ENCODE measurements at places on chromosomes 5 and 9.

DNA sequence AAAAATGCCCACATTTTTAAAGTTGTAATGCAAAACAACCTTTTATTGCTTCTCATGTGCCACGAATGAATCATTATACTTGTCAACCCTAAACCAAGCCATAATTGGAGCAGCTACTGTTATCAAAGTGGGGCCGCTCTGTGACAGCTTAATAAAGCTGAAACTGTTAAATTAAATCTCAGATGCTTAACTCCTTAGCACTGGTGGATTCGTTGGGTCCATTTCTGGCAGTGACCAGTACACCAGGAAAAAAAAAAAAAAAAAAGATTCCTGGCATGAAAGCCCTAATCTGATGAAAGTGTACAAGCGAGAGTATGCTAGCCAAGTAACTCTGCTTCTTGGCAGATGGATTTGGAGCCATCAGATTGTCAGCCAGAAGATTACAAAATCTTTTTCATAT, 164.8 kb downstream of the ZSWIM6 start:
- DNase-seq, result no peak

- DNase-seq, result no peak
Observed at GRCh38 chr9:8106362-8106761, 306.8 kb upstream of the DMAC1 start.

- no peak for DNase-seq
Observed at GRCh38 chr9:108158236-108158995, 668.8 kb upstream of the KLF4 start.

GRCh38 chr5:157971571-157972216, 112.7 kb upstream of the CLINT1 start:
- no peak for DNase-seq

GRCh38 chr5:170034231-170034630, 53.9 kb upstream of the INSYN2B start:
- no peak for DNase-seq

DNA sequence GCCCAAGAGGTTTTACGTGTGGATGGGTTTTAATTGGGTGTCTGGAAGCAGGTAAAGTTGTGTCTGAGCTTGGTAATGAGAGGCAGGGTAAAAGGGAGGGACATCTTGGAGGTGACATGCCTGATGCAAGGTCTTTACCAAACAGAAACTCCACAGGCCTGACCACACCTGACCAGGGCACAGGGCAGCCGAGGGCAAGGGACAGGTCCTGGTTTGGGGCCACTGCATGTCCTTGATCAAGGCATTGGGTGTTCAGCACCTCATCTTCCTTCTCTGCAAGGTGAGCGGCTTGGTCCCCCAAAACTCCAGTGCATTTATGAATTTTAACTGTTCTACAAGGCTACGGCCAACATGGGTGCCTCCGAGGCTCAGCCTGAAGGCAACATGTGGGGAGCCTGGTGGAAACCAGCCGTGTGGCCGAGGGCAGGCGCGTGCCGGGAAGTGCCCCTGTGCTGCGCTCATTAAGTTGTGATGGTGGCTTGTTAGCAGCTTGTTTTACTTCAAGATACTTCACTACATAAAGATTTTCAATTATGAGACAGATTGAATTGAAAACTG, 30.7 kb upstream of the LPCAT1 start:
- no peak for DNase-seq

DNA sequence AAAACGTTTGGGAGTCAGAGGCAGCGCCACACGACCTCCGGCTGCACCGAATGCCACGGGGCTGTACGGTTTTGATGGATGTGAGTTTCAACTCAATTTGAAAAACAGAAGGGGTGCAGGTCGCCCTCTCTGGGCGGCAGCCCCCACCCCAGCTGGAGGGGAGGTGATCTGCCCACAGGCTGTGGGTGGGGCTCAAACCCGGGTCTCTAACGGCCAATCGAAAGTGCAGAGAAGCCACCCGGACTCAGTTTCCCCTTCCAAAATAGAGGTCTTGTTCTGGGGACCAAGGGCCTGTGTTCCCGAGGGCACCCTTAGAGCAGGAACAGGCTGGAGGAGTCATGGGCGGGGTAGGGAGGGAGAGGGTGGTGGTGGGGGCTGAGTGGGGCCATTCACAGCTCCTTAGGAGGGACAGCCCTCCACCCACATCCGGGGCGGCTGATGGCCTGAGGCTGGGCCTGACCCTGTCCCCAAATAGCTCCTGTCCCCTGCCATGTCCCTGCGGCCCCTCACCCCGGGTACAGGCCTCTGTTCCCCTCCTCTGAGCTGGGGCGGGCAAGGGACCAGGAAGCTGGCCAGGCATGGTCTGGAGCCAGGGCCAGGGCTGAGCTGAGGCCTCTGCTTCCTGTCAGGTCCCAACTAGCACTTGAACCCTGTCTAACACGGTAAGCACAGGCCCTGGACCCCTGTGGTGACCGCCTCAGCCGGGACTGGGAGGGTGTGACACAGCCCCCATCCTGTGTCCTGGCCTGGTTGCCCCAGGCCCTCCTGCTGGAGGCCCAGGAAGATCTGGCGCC, 22.6 kb upstream of the NOTCH1 start:
- no peak for DNase-seq

DNA sequence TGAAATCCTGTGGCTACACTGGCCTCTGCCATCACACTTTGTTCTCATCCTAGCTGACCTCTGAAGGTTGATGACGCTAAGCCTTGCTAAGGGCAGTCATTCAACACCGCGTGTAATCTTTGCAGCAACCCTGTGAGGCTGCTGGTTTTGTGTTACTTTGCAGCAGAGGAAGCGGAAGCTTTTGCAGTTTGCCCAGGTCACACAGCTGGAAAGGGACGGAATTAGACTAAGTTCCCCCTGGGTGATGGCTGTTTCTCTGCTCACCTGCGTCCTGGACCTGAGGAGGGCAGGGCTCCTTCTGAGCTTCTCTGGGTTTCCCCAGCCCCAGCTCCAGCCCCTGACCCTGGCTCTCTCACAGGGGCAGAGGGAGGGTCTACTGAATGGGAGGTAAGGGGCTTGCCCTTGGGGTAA, 7.3 kb upstream of the SLC25A51 start:
- DNase-seq, result no peak

Measured in left colon (tissue), 2 donors.